ENCODE measurements at places on chromosomes 13 and 19. TPM values are rescaled to one million over a fixed set of nuclear protein-coding genes. Genes with fewer than 3 reads are reported as not detected.

GRCh38 chr19:33280351-33280921 lies 21.9 kb downstream of the CEBPA start:
- no peaks in the 10 kb centered on the region for H3K27me3 ChIP-seq
- no peaks in the 10 kb centered on the region for H3K36me3 ChIP-seq
- H3K4me1 ChIP-seq = no peaks in the 10 kb centered on the region
- no peak for DNase-seq
- H3K27ac ChIP-seq = no peak overlapping the region

The IFI30 gene
- 10.9 TPM for polyA plus RNA-seq

DNA sequence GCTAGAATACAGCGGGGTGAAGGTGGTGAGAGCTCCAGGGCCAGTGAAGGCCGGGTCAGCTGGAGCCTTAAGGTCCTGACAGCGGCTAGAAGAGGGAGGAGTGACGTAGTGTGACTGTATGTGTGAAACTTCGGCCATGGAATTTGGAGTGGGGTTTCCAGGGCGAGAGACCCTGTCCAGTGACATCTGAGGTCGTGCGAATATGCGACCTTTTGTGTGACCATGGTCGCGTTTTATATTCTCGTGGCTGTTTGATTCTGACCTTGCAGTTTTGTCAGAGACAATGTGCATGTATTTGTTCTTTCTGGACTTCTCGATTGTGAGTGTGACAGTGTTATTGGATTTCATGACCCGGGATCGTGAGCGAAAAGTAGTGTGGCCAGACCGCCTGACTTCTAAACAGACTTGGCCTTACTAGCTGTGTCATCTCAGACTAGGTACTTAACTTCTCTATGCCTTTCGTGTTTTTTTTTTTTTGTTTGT lies 405 bp upstream of the ZNF569 start:
- peak overlapping the region; percentile 77 for H3K27ac ChIP-seq
- DNase-seq = no peak
- no peaks in the 10 kb centered on the region for H3K27me3 ChIP-seq
- H3K4me3 ChIP-seq = peak overlapping the region; percentile 94
- peaks cover 18% of the 10 kb centered on the region for H3K36me3 ChIP-seq

The DMKN gene
- 10.2 TPM for polyA plus RNA-seq

- no peak for DNase-seq
- H3K27me3 ChIP-seq = no peaks in the 10 kb centered on the region
- no peaks in the 10 kb centered on the region for H3K4me1 ChIP-seq
- H3K27ac ChIP-seq = no peak overlapping the region
- no peak overlapping the region for H3K4me3 ChIP-seq
- no peaks in the 10 kb centered on the region for H3K36me3 ChIP-seq
Measured at GRCh38 chr13:91516799-91517198, 118.4 kb downstream of the GPC5 start.

GRCh38 chr13:44972956-44973581 lies 16.2 kb downstream of the NUFIP1 start:
- H3K27me3 ChIP-seq = no peaks in the 10 kb centered on the region
- H3K27ac ChIP-seq = no peak overlapping the region
- no peaks in the 10 kb centered on the region for H3K4me1 ChIP-seq
- no peak for DNase-seq

DNA sequence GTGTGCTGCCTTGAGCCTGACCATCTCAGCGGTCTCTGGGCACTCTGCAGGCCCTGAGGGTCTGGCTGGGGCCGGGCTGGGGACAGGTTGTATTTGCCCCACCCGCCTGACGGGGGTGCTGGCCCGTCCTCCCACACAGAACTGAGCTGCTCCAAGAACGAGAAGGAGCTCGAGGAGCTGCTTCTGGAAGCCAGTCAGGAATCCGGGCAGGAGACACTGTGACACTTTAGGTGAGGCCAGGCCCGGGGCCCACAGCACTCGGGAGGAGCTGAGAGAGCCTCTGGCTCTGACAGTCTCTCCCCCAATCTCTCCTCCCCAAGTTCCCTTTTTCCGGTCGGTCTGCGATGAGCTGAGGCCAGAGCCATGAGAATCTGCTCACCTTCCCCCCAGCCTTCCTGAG lies 14.5 kb downstream of the NKPD1 start:
- no peak overlapping the region for H3K4me3 ChIP-seq
- no peak overlapping the region for H3K27ac ChIP-seq
- H3K4me1 ChIP-seq = no peaks in the 10 kb centered on the region
- DNase-seq = no peak
- H3K27me3 ChIP-seq = no peaks in the 10 kb centered on the region

The RDH13 gene
- polyA plus RNA-seq = 15.8 TPM

GRCh38 chr13:51058461-51059167 lies 52.5 kb downstream of the C13orf42 start:
- no peaks in the 10 kb centered on the region for H3K36me3 ChIP-seq
- no peaks in the 10 kb centered on the region for H3K27me3 ChIP-seq
- H3K27ac ChIP-seq = no peak overlapping the region
- DNase-seq = no peak
- no peaks in the 10 kb centered on the region for H3K4me1 ChIP-seq

The ZNF805 gene
- 4.0 TPM for polyA plus RNA-seq

The CADM4 gene
- polyA plus RNA-seq = not detected

The FPR3 gene
- not detected for polyA plus RNA-seq

DNA sequence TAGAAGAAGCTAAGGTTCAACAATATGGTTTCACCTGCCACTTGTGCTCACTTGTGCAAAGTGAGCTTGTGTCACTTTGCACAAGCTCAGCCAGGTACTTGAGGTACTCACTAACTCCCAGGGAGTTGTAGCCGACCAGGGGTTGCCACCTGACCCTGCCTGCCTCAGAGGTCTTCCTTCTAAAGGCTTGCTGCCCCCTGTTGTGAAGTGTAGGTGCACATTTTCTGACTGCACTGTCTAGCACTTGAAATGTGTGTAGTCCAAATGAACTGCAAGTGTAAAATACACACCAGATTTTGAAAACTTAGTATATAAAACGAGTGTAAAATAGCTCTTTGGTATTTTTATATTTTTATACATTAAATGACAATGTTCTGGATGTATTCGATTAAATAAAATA lies 230.8 kb downstream of the DLEU7 start:
- H3K27me3 ChIP-seq = no peaks in the 10 kb centered on the region
- no peak for DNase-seq
- no peak overlapping the region for H3K27ac ChIP-seq
- peaks cover 9% of the 10 kb centered on the region for H3K4me1 ChIP-seq
- no peaks in the 10 kb centered on the region for H3K36me3 ChIP-seq

GRCh38 chr19:15180451-15181390 lies 20.1 kb downstream of the NOTCH3 start:
- no peak overlapping the region for H3K4me3 ChIP-seq
- H3K4me1 ChIP-seq = peaks cover 4% of the 10 kb centered on the region
- no peaks in the 10 kb centered on the region for H3K36me3 ChIP-seq
- H3K27me3 ChIP-seq = no peaks in the 10 kb centered on the region

DNA sequence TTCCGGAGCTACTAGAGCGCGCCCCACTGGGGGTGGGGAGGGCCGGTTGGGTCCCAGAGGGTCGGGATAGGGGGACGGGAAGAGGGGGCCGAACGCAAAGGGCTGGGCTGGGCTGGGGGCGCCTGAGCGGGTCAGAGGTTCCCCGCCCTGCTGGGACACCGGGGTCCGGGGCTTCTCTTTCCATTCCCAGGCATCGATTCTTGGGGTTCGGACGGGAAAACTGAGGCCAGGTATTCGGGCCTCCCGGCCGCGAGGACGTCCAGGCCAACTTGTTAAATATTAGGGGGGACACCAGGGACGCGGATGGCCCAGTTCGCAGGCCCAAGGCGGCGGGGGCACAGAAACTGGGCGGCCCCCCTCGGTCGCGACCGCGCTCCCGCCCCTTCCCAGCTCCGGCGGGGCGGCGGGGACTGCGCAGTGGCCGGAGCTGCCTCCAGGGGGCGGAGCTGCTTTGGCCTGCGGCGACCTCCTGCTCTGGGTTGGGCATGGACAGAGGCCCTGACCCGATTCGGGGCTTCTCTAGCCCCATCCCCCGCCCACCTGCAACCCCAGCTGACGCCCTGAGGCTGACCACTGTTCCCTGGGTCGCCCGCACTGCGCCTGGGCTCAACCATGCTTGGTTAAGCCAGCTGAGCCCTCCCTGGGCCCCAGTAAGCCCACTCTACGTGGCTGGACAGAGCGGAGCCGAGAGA lies 1.2 kb upstream of the KLF16 start:
- DNase-seq = peak; percentile 72
- H3K36me3 ChIP-seq = no peaks in the 10 kb centered on the region
- no peaks in the 10 kb centered on the region for H3K27me3 ChIP-seq
- peaks cover 25% of the 10 kb centered on the region for H3K4me1 ChIP-seq
- peak overlapping the region; percentile 66 for H3K4me3 ChIP-seq

GRCh38 chr19:1401138-1401888 lies at the start of gene GAMT:
GAMT (minus strand) TSS chr19:1401542; CDS start chr19:1401476, 66 bp downstream.
- H3K36me3 ChIP-seq = no peaks in the 10 kb centered on the region
- peak; percentile 69 for DNase-seq
- no peaks in the 10 kb centered on the region for H3K27me3 ChIP-seq

GRCh38 chr19:50242581-50242980 lies 39.2 kb downstream of the MYH14 start:
- H3K27me3 ChIP-seq = no peaks in the 10 kb centered on the region
- H3K27ac ChIP-seq = no peak overlapping the region
- H3K36me3 ChIP-seq = no peaks in the 10 kb centered on the region
- no peak for DNase-seq
- H3K4me1 ChIP-seq = no peaks in the 10 kb centered on the region

GRCh38 chr13:110945928-110946570 lies 31.2 kb upstream of the ANKRD10 start:
- H3K4me1 ChIP-seq = no peaks in the 10 kb centered on the region
- H3K27ac ChIP-seq = no peak overlapping the region
- DNase-seq = no peak
- no peaks in the 10 kb centered on the region for H3K36me3 ChIP-seq
- H3K27me3 ChIP-seq = no peaks in the 10 kb centered on the region
- no peak overlapping the region for H3K4me3 ChIP-seq

The CKM gene
- 0.13 TPM for polyA plus RNA-seq

DNA sequence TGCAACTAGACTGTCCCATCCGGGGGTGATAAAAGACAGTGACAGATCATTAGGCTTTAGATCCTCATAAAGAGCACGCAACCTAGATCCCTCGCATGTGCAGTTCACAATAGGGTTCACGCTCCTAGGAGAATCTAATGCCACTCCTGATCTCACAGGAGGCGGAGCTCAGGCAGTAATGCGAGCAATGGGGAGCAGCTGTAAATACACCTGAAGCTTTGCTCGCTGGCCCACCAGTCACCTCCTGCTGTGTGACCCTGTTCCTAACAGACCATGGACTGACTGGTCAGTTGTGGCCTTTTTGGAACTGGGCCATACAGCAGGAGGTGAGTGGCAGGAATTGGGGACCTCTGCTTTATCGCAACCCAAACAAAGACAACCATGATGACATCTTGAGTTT lies 173.2 kb downstream of the DLEU7 start:
- no peaks in the 10 kb centered on the region for H3K4me1 ChIP-seq
- DNase-seq = no peak
- H3K27ac ChIP-seq = no peak overlapping the region
- H3K4me3 ChIP-seq = no peak overlapping the region
- H3K36me3 ChIP-seq = no peaks in the 10 kb centered on the region

DNA sequence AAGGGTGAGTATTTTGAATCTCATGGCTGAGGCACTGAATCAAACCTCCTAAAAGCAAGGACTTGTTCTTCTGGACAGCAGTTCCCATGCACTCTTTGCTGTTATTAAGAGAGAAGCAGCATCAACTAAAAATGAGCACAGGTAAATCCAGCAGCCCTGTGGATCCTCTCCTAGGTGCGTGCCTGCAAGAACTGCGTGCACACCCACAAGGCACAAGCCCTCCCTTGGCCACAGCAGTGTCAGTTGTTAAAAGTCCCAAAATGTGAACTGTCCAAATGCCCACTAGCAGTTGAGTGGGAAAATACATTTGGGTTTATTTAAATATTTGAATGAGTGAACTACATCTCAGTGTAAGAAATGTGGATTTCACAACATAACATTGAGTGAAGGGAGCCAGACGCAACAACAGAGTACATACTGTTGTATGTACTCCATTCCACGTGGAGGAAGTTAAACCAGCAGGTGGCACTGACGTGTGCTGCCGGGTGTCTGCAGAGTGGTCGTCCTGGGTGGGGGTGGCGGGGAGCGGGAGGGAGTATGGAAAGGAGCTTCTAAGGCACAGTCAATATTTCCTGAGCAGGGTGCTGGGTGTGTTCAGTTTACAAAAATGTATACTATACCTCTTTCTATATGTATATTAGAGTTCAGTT lies 266.4 kb downstream of the NALCN start:
- DNase-seq = no peak
- H3K36me3 ChIP-seq = no peaks in the 10 kb centered on the region
- H3K27ac ChIP-seq = no peak overlapping the region
- no peaks in the 10 kb centered on the region for H3K27me3 ChIP-seq

- H3K4me3 ChIP-seq = peak overlapping the region; percentile 88
- H3K36me3 ChIP-seq = peaks cover 4% of the 10 kb centered on the region
- H3K27ac ChIP-seq = peak overlapping the region; percentile 96
- peaks cover 15% of the 10 kb centered on the region for H3K4me1 ChIP-seq
- no peaks in the 10 kb centered on the region for H3K27me3 ChIP-seq
Measured at GRCh38 chr19:21328406-21328805, 804 bp downstream of the ZNF708 start.

- DNase-seq = no peak
- peak overlapping the region; percentile 18 for H3K27ac ChIP-seq
- H3K4me1 ChIP-seq = peaks cover 59% of the 10 kb centered on the region
- peak overlapping the region; percentile 43 for H3K4me3 ChIP-seq
- H3K27me3 ChIP-seq = no peaks in the 10 kb centered on the region
Measured at GRCh38 chr19:44752123-44752815, 3.8 kb downstream of the BCL3 start.

- H3K27ac ChIP-seq = no peak overlapping the region
- H3K4me1 ChIP-seq = peaks cover 7% of the 10 kb centered on the region
- H3K27me3 ChIP-seq = no peaks in the 10 kb centered on the region
Measured at GRCh38 chr19:39304185-39304513, 7.9 kb downstream of the IFNL1 start.

GRCh38 chr19:1765232-1765903 lies 12.1 kb downstream of the ONECUT3 start:
- peaks cover 8% of the 10 kb centered on the region for H3K4me1 ChIP-seq
- peaks cover 49% of the 10 kb centered on the region for H3K27me3 ChIP-seq
- no peak overlapping the region for H3K27ac ChIP-seq

- no peaks in the 10 kb centered on the region for H3K36me3 ChIP-seq
- no peaks in the 10 kb centered on the region for H3K4me1 ChIP-seq
- no peak overlapping the region for H3K4me3 ChIP-seq
- no peak for DNase-seq
Measured at GRCh38 chr13:72290962-72291681, 424.1 kb upstream of the DACH1 start.

Data from CD8-positive, alpha-beta memory T cell (primary cell).